ENCODE measurements at places on chromosomes 7 and 10.

- DNase-seq = no peak
These were observed 96.8 kb downstream of the COL28A1 start for GRCh38 chr7:7438851-7439250.

DNA sequence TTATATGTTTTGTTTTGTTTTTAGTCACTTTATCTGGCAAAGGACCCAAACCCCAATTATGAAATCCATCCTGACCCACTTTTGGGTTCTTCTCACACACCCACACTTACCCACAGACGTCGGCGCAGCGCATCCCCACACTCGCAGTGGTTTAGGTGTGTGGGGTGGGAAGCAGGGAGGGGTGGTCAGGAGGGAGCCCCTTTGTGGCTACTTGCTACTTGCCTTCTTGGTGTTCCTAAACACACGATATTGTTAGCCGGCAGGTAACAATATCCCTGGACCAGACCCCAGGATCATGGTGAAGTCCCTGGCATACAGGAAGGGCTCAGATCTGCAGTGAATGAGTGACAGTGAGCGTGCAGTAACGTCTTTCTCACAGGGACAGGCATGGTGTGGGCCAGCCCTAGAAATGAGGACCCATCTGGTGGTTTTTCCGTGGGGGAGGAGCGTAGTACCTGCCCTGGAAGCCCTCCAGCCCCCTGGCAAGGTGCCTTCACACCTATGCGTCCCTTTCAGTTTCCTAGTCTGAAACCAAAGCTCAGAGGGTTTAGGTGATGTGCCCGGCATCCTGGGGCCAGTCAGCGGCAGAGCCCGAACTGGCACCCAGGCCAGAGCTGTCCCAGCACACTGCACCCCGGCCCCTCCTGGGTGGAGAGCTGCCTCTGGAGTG, 4.4 kb downstream of the SPOCK2 start:
- no peak for DNase-seq

GRCh38 chr7:92813390-92814024, 22.9 kb downstream of the CDK6 start:
- DNase-seq = no peak

GRCh38 chr7:55484241-55484640, 88.1 kb downstream of the VOPP1 start:
- no peak for DNase-seq

DNA sequence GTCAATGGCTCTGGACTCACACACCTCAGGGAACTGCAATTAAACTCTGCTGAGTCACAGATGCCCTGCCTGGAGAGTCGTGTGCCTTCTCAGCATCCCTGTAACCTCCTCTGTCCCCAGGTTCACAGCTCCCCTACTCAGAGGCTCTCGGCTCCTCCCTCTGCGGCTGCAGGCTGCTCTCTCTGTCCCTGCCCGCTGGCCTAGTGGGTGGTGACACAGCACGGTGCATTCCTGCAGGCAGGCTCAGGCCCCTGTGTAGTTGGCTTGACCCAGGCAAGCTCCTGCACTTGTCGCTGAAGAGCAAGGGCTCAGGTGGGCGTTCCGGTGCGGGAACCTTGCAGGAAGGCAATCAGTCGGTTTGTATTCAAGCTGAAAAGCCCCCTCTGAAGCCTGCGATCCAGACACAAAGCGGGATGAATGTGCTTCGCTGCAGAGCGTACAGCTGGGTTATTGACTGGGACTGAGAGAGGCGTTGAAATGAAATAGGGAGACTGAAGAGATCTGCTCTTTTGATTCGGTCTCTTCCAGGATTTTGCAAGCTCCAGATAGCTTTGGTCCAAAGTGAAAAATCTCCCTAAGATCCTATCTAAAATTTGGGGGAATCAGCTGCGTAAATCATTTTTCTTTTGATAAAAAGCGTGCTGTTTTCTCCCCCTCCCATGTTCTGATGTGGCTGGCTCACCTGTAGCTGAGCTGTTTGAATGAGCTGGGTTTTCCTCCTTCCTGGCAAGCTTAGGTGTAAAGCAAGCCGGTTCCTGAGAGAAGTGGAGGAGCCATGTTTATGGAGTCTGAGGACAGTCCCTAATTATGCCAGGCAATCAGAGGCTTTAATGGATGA, 208.7 kb upstream of the PHYHIPL start:
- peak; percentile 43 for DNase-seq

GRCh38 chr10:85316276-85316675, 987.9 kb downstream of the CCSER2 start:
- DNase-seq = no peak

- no peak for DNase-seq
These were observed 75.6 kb upstream of the GPR22 start for GRCh38 chr7:107394276-107394675.

GRCh38 chr10:123134915-123135414, 805 bp upstream of the HMX3 start:
- no peak for DNase-seq

GRCh38 chr10:127737563-127738511, 852 bp downstream of the FOXI2 start:
- DNase-seq = no peak

DNA sequence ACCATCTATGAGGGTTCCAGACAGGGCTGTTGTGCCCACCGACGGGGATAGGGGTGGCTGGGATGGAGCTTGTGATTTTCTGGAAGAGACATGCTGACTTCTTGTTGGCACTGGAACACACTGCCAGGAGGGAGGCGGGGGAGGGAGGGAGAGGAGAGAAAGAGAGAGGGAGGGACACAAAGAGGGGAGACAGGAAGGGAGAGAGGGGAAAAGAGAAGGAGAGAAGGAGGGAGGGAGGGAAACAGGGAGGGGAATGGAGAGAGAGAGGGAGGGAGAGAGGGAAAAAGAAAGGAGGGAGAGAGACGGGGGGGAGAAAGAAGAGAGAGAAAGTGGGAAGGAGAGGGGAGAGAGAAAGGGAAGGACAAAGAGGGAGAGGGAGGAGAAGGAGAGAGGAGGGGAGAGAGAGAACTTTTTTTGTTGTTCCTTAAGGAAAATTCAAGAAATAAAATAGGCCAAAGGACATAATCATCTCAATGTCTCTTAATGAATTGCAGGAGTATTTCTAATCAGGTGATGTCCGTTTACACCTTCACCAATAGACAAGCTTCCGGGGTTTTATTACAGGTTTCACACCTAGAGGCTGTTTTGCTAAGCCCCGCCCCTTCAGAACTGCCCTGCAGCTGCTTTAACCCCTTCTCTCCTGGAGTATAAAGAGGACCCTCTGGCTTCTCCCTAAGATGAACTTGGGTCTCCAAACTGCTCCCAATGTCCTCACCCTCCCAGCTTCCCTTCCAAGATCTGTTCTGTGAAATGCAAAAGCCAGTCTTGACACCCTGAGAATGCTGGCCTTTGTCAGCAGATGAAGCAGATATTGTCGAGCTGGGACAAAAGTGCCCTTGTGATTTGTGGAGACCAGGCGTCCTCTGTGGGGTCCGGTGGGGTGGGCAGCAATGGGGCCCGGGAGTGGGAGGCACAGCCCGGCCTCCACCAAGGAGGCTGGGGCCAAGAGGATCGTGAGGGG, 82.0 kb upstream of the GTF2IRD1 start:
- peak; percentile 62 for DNase-seq

GRCh38 chr7:40516376-40516775, 381.6 kb downstream of the SUGCT start:
- no peak for DNase-seq

DNA sequence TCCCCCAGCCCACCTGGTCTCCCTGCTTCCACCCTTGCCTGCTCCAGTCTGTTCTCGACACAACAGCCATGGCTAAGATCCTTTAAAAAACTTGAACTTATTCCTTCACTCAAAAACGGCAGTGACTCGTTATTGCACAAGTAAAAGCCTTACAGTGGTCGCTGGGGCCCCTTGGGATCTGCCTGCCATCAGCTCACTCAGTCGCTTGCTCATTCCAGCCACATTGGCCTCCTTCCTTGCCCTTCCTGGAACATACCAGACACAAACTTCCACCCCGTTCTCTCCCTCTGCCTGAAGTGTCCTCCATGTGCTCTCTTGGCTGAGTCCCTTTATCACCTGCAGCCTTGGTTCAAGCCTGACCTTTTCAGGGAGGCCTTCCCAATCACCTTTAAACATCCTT, 4.7 kb downstream of the CCNY start:
- DNase-seq = no peak

DNA sequence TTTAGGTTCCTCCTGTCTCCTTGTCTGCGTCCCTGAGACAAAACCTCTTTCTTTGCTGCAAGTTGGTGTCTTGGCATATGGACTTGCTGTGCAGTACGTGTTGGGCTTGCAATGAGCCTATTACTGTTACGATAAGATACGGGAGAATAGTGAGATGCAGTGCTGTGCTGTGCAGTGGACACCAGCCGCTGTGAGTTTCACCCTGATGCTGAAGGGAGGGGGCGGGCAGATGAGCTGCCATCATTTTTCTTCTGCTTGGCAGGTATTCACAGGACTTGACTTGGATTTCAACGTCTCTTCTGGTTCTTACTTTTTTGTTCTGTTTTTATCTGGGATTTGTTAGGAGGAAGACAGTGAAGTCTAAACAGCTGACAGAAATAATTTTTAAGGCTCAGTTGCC, 257.1 kb upstream of the PITRM1 start:
- DNase-seq = no peak

DNA sequence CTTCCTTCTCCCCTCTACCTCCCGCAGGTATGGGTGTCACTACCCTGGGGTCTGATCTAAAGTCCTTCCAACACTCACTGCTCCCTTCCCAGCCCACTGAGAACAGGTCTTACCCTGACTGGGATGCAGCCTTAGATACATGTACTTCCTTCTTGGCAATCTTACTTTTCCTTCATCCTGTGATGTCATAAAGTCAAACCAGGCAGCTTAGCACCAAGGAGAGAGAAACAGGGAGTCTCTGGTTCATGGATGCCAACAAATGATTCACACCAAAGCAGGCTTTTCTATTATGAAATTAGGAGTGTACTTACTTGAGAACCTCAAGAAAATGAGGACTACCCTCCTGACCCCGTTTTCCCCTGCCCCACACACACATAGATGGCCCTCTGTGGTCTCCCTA, 111.0 kb upstream of the KMT2E start:
- no peak for DNase-seq

DNA sequence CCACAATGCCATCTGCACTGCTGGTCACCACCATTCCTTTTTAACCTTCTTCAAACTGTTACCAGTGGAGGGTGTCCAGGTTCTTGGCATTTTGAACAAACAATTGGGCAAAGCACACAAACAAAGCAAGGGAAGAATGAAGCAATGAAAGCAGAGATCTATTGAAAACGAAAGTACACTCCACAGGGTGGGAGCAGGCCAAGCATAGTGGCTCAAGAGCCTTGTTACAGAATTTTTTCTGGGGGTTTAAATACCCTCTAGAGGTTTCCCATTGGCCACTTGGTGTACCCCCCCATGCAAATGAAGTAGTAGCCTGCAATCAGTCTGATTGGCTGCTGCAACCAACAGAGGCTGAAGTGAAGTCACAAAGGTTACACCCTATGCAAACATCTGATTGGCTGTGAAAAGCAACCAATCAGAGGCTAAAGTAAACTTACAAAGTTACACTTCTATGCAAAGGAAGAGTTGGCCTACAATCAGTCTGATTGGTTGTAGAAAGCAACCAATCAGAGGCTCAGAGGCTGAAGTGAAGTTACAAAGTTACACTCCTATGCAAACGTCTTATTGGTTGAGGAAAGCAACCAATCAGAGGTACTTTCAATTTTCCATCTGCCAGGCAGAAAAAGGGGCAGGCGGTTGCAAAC, 103.2 kb upstream of the WAC start:
- no peak for DNase-seq

- no peak for DNase-seq
These were observed 340.6 kb downstream of the SH2D4B start for GRCh38 chr10:80878330-80878729.

GRCh38 chr10:44981172-44982113, 2.8 kb upstream of the DEPP1 start:
- DNase-seq = no peak

DNA sequence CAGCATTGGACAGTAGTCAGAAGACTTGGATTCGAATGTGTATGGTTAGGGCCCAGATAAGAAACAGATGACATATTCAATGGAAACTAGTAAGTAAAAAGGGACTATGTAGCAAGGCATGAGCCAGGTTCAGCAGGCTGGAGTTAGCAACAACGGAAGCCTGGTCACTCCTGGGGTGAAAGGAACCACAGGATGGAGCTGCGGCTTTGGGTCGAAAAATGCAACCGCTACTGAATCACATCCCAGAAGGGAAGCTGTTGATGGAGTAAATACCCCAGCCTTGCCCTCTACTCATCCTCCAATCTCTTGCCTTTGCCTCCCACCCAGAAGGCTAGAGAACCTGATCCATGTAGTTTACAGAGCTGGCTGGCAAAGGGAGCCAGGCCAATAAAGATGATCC, 37.5 kb upstream of the EGR2 start:
- no peak for DNase-seq

- DNase-seq = no peak
These were observed 124.9 kb downstream of the CSTF2T start for GRCh38 chr10:51574248-51575048.

- no peak for DNase-seq
These were observed 12.2 kb downstream of the ARPC1B start for GRCh38 chr7:99386584-99387238.

DNA sequence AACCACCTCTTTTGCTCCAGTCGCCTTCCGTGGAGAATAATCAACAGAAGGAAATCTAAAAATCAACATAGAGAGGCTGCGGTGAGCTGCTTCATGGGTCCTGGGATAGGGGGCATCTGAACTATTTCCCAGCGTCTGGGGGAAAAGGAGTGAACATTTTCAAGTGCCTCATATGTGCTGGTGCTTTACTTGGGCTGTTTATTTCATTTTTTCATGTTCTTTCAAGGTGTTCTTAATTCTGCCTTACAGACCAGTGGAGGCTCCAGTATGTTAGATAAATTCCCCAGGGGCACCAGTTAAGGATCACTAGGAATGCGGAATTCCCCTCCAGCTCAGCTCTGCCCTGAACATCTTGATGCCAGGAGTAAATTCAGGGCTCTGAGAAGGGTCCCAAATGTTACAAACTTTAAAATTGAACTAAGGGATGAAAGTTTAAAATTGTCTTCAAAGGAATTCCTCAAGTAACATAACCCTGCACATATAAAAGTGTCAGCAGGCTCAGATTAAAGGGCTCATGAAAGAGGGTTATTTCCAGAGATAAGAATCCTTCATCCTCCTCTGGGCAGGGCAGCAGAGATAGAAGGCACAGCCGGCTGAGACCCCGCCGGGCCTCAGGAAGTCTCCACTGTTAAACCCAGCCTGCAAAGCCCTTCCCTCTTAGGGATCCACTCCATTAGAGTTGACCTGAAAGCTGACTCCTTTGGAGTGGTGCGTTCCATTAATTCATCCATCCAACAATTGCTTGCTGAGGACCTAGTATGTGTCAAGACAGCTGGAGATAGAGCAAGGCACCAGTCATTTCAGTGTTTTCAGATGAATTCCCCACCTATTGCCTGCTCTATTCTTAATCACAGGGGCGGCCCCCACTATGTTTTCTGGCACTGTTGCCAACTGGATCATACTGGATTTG, 345.8 kb downstream of the KCNMA1 start:
- no peak for DNase-seq

DNA sequence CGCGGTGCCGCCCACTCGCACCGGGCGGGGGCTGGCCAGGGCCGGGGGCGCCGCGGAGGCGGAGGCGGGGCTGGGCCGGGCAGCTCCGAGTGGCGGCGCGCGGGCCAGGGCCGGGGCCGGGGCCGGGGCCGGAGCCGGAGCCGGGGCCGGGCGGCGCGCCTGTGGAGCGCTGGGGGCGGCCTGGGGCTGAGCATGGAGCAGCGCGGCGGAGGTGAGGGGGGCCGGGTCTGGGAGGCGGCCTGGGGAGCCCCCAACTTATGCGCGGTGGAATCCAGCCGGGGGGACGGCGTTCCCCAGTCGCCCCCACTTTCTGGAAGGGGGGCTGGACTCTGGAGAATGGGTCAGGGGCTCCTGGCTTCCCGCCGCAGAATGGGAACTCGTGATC, at the start of gene LZTS2:
Gene LZTS2 (plus strand): TSS at position 67 of the 385 bp plus-strand sequence. CDS start 2,731 bp downstream, outside the sequence.
- no peak for DNase-seq

- DNase-seq = no peak
These were observed 3.1 kb downstream of the ABLIM1 start for GRCh38 chr10:114654822-114655575.
